ENCODE measurements at places on chromosomes 4 and X.

DNA sequence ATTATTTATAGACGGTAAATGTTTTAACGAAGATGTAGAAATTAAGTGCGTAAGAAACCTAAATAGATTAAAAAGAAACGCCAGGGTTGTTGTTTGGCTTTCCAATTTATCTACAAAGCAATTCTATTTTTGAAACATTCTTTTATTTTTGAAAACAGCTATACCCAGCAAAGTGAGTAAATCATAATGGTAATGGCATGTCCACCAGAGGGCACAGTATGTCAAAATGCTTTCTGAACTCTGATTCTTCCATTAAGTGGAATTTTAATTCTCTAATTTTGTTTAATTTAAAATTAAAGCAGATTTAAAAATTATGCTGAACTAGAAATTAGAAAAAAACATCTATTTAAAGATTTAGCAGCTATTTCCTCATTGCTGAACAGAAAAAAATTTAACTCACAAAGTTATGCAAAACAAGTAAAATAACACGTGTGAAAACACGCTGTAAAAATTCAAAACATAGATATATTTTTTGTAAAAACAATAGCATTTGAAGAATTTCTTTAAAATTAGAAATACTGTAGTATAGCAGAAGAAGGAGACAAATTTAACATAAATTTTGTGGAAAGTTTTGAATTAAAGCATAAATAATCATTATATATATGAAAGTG lies 26.5 kb downstream of the RASSF6 start:
- no peak for DNase-seq

GRCh38 chrX:46624090-46624786 lies 50.7 kb downstream of the CHST7 start:
- DNase-seq: no peak

DNA sequence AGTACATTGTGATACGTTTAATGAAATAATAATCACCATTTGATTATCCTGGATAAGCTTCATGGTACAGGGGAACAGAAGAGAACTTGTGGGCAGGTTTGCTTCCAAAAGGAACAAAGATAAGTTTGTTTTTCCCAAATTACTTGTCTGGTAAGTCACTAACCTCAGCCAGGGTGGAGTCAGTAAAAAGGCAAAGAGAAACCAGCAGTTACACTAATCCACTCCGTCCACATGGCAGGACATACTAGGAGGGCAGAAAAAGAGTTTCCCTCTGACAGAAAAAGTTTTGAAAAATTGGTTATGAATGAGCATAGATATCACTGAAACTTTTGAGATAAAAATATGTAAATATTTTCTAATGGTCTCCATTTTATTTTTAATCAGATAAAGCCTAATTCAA lies 285.9 kb downstream of the IL15 start:
- DNase-seq: no peak

DNA sequence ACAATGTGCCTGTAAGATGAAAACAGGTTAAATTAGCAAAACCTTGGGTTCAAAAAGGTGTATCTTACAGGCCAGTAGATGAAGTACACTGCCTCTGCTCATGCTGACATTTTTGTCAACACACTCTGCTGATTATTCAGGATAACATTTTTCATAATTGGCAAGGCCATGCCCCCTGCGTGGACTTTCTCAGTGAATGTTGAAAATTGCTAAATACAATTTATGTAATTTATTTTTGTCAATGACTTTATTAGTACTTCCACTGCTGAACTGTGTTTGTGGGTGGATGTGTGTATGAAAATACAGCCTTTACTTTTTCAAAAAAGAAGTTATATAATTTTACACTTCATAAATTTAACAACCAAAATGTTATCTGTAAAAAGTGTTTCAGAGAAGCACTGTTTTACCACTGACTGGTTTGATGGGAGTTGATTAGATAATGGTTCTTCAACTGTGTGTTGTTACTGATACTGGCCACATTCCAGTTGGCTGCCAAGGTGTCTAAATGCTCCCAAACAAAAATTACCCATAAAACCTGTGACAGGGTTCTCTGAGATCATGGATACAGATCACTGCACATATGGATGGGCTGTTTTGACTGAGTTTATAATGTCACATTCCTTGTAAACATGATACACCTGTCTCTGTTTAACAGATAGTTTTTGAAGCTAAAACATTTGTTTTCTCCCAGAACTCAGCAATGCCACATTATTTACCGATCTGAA lies 151.9 kb upstream of the SLC7A11 start:
- DNase-seq: no peak

DNA sequence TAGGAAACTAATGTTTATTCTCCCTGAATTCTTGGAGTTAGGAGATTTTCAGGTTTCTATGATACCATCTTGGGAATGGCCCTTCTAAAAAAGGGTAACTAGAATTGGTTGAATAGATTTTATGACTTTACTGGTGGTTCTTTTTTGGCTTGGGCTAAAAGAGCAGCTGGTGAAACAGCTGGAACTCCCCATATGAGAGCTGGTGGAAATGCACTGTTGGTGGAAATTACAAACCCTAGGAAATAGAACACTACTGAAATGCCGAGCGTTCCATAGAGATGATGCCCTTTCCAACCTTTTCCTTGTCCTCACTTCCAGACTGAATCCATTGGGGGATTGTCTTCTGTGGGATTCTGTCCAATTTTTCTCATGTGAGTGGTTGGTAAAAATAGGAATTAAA lies 139.5 kb downstream of the STIM2 start:
- DNase-seq: no peak

DNA sequence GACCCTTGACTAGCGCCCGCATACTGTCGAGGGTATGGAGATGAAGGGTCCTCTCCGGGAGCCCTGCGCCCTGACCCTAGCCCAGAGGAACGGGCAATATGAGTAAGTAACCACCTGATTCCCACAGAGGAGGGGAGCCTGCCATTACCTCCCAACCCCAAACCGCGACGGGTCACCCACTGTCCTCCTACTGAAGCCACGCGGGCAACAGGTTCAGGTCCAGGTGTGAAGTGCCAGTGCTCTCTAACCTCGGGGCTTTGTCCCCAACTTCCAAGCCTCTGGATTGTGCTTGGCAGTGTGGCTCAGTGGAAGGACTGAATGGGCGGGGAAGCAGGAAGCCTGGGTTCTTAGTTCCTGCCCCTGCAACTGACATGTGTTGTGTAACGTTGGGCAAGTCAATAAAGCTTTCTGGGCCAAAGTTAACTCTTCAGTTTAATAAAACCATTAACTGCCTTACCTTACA lies 694 bp downstream of the OCRL start:
- no peak for DNase-seq

DNA sequence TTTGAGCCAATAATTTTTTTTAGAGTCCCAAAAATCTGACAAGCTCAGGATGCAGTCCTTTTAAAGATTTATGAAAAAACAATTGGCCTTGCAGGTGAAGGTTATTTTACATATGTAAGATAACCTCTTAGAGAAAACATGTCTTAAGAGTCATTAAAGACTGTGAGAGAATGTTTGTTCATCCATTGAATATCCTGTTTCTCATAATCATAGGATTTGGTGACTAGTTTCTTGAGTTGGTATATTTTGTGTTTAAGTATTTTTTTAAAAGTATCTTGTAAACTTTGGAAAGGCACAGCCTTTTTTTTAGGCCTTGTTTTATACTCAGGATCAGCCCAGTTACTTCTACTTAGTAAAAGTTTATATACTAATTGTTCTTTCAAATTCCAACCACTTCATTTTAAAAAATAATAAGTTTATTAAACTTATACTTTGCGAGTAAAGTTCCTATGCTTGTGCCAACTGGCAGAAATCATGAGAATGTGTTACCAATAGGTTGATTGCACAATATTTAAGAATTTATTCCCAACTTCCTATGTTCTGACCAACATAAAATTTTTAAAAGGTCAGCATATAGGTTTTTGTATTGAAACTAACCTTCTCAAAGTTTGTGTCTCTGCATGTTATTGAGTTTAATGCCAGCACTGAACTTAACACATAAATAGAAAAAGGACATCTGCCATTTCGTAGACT lies 40.0 kb upstream of the ARSJ start:
- no peak for DNase-seq

- no peak for DNase-seq
Observed at GRCh38 chr4:26719954-26720552, 136.2 kb downstream of the TBC1D19 start.

DNA sequence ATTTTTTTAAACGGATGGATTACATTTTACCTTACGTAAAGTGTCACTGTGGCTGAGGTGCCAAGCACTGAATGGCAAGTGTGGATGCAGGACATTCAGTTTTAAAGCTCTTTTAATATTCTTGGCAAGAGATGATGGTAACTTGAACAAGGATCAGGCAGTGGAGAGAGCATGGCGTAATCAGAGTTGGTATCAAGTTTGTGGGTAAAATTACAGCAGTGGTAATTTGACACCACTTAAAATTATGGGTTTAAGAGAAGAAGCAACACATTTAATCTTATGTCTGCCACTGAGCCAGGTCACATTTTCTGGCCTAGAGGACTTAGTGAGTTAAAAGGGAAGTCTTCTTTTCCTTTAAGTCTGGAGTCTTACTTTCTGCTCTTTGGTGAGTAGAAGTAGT lies 100.5 kb downstream of the NAA11 start:
- DNase-seq: no peak

- DNase-seq: no peak
Observed at GRCh38 chr4:54384563-54384962, 155.5 kb downstream of the PDGFRA start.

GRCh38 chr4:11650801-11651596 lies 222.3 kb upstream of the HS3ST1 start:
- no peak for DNase-seq

DNA sequence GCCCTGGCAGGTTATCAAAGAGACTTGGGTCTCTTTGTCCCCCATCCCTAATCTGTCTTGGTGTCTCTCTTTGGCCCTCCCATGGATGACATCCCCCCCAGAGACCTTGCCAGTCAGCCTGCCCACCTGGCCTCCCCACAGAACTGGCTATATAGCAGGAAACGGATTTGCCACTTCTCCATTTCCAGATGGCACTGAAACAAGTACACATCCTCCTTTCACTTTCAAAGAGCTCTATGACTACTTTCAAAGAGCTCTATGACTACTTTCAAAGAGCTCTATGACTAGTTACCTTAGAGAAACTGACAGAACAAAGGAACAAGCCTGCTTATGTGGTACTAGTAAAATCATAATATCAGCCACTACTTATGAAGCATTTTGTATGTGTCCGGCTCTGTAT lies 175.3 kb downstream of the MAML3 start:
- DNase-seq: no peak

- DNase-seq: no peak
Observed at GRCh38 chr4:112881842-112882241, 167.6 kb upstream of the ANK2 start.

GRCh38 chr4:72567821-72568675 lies 973 bp downstream of the ADAMTS3 start:
- no peak for DNase-seq

DNA sequence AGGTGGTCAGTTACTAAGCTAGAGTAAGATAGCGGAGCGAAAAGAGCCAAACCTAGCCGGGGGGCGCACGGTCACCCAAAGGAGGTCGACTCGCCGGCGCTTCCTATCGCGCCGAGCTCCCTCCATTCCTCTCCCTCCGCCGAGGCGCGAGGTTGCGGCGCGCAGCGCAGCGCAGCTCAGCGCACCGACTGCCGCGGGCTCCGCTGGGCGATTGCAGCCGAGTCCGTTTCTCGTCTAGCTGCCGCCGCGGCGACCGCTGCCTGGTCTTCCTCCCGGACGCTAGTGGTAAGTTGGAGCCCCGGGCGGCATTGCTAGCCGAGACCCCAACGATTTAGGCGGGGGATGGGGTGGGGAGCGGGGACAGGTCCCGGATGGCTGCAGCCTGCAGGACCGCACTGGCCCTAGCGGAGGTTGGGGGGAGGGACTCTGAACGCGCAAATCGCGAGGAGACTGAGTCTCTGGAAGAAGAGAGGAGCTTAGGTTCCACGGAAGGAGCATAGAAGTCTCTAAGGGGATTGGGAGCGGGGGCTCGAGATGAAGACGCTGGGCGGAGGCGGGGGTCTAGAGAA lies 573 bp downstream of the HTR2C start:
- DNase-seq: no peak

DNA sequence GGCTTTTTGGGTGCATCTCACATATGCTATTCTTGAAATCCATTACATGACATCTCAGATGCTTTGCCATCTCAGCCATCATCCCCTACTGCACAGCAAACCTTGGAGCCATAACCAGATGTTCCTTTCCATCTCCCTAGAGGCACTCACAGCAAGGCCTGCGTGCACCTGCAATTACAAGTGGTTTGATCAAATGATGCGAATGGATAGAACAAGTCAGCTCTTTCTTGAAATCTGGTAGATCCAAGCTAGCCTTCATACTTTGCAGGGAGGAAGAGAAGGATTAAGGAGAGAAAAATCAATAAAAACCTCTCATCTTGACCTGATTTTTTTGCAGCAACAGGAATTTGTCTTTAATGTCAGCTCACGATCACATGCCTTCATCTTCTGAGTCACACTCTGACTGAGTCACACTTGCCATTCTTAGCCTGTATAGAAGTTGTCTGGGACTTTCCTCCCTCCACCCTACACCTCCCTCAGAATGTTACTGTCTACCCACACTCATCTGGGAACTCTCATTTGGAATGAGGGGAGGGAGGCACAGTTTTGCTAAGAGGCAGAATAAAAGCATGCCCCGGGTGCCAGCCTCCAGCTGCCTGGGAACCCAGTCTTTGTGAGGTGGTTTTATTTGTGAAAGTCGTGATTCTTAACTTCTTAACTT lies 11.9 kb upstream of the TRIML1 start:
- DNase-seq: no peak

GRCh38 chrX:67524428-67524827 lies 19.4 kb upstream of the AR start:
- no peak for DNase-seq

- no peak for DNase-seq
Observed at GRCh38 chr4:161817914-161818313, 345.9 kb downstream of the FSTL5 start.

- no peak for DNase-seq
Observed at GRCh38 chr4:10123227-10124101, 6.9 kb upstream of the WDR1 start.

GRCh38 chr4:140174543-140174942 lies 20.6 kb upstream of the MAML3 start:
- no peak for DNase-seq

DNA sequence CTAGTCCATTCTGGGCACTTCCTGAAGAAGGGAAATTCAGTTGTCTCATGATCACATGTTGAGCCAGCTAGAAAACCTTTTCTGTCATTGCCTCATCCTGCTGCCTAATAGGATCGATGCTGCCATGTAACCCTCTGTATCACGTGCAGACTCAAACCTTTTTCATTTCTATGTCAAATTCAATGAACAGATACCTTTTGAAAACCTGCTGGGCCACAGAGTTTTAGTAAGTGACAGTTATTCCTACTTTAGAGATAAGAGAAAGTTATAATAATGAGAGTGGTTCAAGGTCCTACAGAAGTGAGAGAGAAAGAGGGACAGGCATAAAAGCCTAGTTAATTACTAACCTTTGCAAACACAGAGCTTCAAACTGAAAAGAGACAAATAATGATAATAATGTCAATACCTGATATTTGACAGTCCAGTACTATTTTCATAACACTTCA lies 46.0 kb downstream of the MAOA start:
- no peak for DNase-seq

- no peak for DNase-seq
Observed at GRCh38 chr4:85430697-85431096, 44.3 kb upstream of the ARHGAP24 start.
